Fibroblast of pulmonary artery (primary cell): ENCODE measurements at places on chromosomes 2 and 18.

- peak; percentile 20 for DNase-seq
Measured at GRCh38 chr18:50982802-50983179, 15.0 kb downstream of the ELAC1 start.

GRCh38 chr2:32732912-32733472 lies 105.1 kb downstream of the TTC27 start:
- DNase-seq, result no peak

- DNase-seq, result no peak
Measured at GRCh38 chr18:76451396-76452331, 43.4 kb downstream of the ZNF516 start.

DNA sequence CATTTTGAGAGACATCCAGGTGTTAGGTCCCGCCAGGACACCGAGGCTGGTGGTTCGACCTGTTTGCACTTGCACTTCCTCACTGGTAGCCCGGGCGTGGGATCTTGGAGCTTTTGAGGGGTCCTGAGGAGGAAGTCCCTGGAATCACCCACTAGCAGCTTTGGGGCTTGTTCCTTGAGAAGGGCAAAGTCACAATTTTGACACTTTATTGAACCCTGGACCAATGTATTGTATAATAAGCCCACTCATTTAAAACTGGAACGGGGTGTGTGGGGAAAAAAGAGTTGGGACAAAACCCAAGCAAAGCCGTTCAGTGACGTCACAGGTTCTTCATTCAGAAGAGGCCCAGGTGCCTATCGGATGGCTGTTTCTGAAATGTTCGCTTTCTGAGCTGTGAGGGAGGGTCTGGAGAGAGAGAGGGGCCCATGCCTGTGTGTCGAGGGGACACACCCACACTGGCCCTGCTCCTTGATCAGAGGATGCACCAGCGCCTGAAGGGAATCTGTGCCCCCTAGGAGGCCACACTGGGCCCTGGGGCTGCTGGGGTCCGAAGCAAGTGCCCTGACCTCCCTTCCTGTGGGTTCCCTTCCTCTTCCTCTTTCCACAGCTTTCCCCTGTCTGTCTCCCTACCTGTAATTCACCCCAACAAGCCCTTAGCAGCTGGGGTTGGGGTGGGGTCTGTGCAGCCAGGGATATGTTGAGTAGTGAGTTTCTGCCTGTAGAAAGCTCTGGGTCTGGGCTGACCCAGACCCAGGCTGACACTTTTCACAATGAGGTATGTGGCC lies 2.6 kb downstream of the LPIN1 start:
- DNase-seq, result no peak

- DNase-seq, result peak; percentile 37
Measured at GRCh38 chr2:140270224-140270623, 1490.0 kb upstream of the NXPH2 start.

DNA sequence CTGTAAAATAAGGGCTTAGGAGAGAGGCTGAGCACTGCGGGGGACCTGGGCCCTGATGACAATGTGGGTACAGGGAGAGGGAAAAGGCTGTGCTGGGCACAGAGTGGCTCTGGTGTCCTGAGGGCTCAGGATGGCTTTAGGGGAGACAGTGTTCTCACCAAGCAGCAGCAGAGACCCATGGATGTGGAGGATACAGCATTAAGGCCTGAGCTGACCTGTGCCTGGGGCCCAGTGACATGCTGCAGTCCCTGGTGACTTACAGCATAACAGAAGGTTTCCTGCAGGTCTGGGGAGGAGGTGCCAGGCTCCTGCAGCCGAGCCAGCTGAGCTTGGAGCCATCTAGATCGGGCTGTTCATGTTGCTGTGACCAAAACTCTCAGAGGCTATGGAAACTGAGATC lies 191.3 kb upstream of the SMAD2 start:
- DNase-seq, result no peak

GRCh38 chr2:237223201-237223861 lies 137.6 kb downstream of the COPS8 start:
- peak; percentile 99 for DNase-seq

GRCh38 chr2:12861344-12861930 lies 144.7 kb downstream of the TRIB2 start:
- DNase-seq, result peak; percentile 63

DNA sequence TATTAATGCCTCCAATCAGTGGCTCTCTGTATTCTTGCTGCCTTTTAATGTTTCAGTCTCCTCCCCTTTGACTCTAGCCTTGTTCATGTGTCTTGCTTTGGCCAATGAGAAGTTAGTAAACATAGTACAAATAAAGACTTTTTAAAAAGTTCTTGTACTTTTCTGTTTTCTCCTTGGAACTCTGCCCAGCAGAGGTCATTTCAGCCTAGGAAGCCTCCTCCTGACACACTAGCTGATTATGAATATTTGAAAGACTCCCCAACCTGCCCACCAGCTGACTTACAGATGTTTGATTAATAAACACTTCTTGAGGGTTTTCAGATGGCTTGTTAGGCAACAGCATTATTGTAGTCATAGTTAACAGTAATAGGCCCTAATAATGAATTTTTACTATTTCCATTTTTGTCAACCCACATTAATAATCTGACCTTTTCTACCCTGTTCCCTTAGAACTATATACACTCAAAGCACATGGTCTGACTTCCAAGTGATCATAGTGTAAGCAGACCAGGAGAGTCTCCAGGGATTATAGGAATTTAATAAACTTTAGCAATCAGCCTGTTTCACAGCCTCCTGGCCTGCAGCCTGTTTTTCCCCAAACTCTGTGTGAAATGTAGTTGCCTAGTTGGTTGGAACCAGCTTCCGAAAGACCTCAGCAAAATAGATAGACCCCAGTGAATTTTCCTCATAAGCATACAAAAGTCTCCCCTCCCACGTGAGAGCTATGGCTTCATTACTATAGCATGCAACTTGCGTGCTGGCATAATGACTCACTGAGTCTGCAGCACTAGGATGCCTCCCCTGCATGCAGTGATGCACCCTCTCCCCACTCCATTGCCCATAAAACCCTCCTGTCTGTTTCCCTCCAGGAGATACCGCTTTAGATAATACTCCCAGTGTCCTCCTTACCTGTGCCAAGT lies 670.7 kb upstream of the ZNF804A start:
- peak; percentile 56 for DNase-seq

DNA sequence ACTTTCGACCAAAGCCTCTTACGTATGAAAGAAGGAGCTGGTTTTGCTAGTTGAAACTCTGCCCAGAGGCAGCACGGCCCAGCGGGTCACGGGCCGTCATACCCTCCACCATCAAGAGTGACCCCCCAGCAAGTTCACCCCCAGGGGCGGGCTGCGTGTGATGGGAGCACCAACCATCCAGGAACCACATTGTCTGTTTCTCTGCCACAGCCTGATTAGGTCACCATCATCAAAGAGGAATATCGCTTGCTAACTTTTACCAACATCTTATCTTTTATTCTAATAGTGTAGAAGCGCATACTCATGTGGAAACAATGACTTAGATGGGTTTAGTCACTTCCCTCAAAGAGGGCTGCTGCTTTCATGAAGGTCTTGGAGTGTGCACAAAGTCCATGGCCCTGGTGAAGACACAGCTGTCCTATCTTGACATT lies 116.6 kb upstream of the SMIM21 start:
- DNase-seq, result peak; percentile 21

DNA sequence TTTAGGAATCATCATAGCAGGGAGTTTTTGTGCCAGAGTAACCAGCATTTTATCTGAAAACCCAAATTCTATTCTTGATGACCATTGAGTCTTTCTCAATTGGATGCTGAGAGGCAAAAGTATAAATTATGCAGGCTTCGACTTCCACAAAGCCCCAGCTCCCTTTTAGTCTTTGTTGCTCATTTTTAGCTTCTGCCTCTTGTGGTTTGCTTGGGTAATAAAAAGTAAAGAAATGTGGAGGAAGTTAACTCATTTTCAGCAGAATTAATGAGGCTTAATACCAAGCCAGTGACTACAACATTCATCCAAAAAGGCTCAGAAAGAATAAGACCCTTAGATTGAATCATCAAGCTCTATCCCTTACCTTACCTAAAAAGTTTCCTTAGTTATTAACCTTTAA lies 18.6 kb downstream of the ERMN start:
- DNase-seq, result no peak

GRCh38 chr18:13625355-13625754 lies 101.0 kb downstream of the FAM210A start:
- no peak for DNase-seq

DNA sequence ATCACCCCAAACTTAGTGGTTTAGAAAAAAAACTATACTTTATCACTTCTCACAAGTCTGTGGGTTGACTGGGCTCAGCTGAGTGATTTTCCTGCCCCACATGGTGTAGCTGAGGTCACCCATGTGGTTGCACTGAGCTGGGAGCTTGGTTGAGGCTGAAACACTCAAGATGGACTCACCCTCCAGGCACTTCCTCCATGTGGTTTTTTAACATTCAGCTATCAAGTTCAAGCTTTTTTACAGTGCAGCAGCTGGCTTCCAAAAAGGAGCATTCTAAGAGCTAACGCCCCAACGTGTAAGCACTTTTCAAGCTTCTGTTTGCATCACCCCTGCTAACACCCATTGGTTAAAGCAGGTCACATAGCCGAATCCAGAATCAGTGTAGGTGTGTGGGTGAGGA lies 105.9 kb upstream of the CREB1 start:
- peak; percentile 84 for DNase-seq

DNA sequence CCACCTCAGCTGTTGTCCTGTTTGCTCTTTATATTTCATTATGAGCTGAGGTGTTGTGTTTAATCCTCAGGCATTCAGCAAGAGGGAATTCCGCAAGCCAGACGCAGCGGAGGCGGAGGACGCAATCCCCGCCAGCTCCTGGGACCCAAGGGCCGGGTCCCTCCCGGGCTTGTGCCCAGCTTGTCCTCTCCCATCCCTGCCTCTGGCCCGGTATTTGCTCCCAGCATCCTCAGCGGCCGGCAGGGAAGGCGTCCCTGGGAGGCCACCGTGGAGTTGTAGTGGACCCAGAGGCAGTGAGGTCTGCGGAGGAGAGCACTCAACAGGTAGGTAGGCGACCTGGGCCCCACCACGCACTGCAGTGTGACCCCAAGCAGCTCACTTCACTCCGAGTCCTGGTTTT lies 42.5 kb upstream of the FOSL2 start:
- DNase-seq, result no peak

- DNase-seq, result peak; percentile 55
Measured at GRCh38 chr18:56298935-56299334, 339.5 kb downstream of the TXNL1 start.

DNA sequence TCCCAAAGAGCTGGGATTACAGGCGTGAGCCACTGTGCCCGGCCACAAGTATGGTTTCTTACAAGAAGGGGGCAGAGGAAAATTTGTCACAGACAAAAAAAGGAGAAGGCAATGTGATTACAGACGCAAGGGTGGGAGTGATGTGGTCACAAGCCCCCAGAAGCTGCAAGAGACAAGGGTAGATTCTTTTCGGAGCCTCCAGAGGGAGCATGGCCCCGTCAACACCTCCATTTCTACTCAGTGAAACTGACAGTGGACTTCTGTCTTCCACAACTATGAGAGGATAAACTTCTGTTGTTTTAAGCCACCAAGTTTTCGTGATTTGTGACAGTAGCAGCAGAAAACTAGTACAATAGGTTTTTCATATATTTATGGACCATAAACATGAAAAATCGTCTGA lies 2.1 kb upstream of the TCF7L1 start:
- DNase-seq, result peak; percentile 59

DNA sequence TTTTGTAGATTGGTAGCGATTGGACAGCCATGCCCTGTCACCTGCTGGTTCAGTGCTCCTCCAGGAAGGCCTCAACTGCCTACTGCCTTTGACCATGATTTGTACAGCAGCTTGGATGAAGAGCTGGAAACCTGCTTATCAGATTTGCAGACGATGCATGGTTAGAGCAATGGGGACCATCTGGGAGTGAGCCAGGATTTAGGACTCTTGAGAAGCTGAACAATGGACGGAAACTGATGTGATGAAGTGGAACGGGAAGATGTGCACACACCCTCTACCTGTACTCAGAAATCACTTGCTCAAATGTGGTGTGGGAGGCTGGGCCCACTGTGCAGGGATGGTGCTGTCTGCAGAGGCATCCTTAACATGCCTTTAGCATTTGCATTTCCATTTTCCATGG lies 57.2 kb downstream of the NCK2 start:
- DNase-seq, result no peak

DNA sequence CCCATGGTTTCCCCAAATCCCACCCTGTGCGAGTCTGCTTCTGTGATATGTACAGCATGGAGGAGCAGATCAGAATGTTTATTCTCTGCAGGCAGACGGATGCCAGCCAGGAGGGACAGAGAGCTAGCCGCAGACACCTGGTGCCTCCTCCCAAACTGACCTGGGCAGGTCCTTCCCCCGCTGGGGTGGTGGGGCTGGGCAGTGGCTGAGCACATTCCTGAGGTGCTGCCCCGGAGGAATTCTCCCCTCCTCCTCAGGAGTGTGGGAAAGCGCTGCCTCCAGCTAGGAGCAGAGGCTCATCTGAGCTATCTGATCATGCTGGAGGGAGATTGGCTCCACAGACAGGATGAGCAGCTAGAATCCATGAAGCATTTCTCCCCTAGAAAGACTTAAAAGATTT lies 21.7 kb downstream of the C2orf92 start:
- no peak for DNase-seq

GRCh38 chr18:45522371-45522770 lies 92.9 kb upstream of the SLC14A2 start:
- peak; percentile 30 for DNase-seq

DNA sequence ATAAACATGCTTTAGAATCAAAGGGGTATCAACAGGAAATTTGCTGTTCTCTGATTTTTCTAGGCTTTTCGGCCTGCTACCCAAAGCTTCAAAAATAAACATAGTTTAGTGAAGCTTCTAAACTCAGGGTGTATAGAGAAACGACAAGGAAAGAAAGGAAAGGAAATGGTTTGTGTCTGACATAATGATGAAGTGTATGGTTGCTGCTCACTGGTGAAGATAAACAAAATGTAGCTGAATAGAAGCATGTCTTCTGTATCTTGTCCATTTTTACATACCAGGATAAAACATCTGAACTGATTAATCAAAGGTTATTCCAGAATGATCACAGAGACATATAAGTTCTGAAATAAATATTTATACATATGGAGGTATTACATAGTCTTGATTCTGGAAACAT lies 1324.6 kb upstream of the NRXN1 start:
- DNase-seq, result peak; percentile 6

DNA sequence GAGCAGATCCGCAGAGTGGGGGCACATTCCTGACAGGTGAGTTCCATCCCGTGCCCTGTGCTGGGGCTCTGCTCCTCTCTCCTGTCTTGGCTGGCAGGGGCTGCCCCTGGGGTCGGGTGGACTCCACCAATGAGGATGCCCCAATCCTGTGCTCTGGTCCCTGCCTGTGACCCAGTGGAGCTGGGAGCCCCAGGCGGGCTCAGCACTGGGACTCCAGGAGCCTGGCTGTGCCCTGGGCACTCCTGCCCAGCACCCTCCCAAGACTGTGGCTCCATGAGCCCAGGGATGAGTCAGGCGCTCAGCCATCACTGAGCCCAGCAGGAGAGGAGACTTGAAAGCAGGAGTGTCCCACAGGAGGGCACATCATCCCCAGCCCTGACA lies 53.9 kb downstream of the MBP start:
- no peak for DNase-seq

GRCh38 chr2:216615298-216616082 lies 17.7 kb upstream of the IGFBP2 start:
- no peak for DNase-seq
